Fibroblast of skin of left biceps (primary cell): ENCODE measurements at places on chromosomes 1 and 21.
A peak's percentile ranks its signal among the peaks of the same experiment; 100 is the strongest.

- DNase-seq = no peak
Measured at GRCh38 chr1:201213106-201213770, 22.6 kb downstream of the IGFN1 start.

- no peak for DNase-seq
Measured at GRCh38 chr1:212166244-212166643, 119.0 kb upstream of the PPP2R5A start.

DNA sequence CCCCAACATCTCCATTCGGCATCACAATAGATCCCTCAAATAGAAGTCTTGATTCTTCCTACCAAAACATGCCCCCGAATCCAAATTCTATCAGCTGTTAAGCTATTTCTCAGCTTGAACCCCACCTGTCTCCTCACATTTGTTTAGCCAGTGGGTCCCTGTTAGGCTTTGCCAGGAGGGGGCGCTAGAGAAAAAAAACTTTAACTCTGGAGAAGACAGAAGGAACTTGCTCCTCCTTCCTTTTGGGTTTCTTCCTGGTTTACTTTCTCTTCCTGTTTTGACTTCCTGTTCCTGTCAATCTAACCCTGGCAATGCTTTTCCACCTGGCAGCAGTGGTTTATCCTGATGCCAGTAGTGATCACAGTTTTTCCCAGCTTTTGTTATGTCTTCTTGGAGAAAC, 95.6 kb upstream of the KCNK1 start:
- no peak for DNase-seq

DNA sequence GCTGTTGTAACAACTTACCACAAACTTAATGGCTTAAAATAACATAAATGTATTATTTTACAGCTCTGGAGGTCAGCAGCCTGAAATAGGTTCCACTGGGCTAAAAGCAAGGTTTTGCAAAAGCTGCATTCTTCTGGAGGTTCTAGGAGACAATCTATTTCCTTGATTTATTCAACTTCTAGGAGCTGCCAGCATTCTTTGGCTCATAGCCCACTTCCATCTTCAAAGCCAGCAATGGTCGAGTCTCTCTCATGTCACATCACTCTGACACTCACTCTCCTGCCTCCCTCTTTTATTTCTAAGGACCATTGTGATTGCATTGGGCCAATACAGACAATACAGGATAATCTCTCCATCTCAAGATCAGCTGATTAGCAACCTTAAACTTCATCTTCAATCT, 15.1 kb upstream of the FOXJ3 start:
- DNase-seq = no peak

DNA sequence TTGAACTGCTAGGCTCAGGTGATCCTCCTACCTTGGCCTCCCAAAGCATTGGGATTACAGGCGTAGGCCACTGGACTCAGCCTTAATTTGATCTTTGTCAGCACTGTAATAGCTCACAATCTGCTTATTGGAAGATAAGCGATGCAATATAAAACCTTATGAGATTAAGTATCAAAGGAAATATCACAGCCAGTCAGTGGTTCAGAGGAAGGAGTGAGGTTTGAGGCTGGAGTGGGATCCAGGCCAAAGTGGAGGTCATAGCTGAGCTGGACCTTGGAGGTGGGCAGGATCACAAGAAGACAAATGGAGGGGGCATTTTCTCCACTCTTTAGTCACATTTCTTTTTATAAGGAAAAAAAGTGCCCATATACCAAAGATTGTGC, 228.5 kb downstream of the RHOU start:
- DNase-seq = no peak

DNA sequence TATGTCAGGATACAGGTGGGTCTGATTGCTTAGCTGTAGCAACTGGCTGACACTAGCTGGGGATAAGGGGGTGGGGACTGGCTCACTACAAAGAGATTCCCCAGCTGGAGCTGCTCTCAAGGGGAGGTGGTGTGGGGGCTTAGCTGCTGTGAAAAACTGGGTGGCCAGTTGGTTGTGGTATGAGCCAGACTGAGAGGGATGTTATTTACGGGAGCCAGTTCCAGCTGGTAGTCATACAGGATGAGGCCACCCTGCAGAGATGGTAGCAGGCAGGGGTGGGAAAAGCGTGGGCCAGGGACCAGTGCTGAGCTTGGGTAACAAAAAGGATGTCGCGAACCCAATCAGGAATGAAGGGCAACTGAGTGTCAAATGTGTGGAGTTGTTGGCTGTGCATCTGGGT, 204.0 kb upstream of the C21orf91 start:
- DNase-seq = no peak

- no peak for DNase-seq
Measured at GRCh38 chr1:64938991-64939390, 27.4 kb downstream of the JAK1 start.

DNA sequence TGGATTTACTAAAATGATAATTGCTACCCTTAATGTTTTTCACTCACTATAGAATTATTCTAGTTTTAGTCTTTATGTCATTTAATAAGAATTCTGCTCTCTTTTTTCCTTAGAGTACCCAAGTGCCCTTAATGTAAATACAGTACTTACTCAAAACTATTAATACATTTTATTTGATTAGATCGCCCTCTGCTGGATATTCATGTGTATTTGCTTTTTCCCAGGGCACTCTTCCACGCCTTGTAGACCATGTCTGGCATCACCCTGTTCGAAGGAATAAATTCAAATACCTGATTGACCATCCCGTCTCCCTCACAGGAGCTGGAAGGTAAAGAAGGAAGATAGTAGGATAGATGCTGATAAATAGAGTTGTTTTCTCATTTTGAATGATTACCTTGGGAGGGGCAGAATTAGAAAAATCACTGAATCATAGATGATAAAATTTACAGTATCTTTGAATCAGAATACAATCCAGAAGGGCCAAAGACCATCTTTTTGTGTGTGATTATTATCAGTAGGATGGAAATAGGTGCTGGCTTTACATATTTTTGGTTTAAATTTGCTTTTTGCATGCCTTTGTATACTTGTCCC, 4.1 kb downstream of the AXDND1 start:
- peak; percentile 40 for DNase-seq
